A549 treated with CpdA at 1 μM for 4 hours (cell line): ENCODE measurements at places on chromosomes 12 and 14. TPM values are rescaled to one million over a fixed set of nuclear protein-coding genes. Genes with fewer than 3 reads are reported as not detected.

CD69 gene
- not detected in 5 replicates for total RNA-seq

SRRM4 gene
- not detected in 5 replicates for total RNA-seq

NAV3 gene
- 15.2 to 26.4 TPM (median 17.9 TPM) in 5 replicates for total RNA-seq

CRACR2A gene
- total RNA-seq = 1.4 to 1.9 TPM (median 1.6 TPM) in 5 replicates

NID2 gene
- total RNA-seq = 16.2 to 25.5 TPM (median 18.1 TPM) in 5 replicates

DYRK2 gene
- total RNA-seq = 9.8 to 14.0 TPM (median 11.9 TPM) in 5 replicates

FERMT2 gene
- total RNA-seq = 33.1 to 46.3 TPM (median 38.7 TPM) in 5 replicates

DCN gene
- not detected in 5 replicates for total RNA-seq
